Dorsolateral prefrontal cortex (tissue), 122 donors: ENCODE measurements at places on chromosomes 5 and 9. TPM values are rescaled to one million over a fixed set of nuclear protein-coding genes. Genes with fewer than 3 reads are reported as not detected.

The SV2C gene
- total RNA-seq = 3.3 TPM

The ACTBL2 gene
- not detected for total RNA-seq

The TAF11L14 gene
- not detected for total RNA-seq

The ENTPD8 gene
- not detected for total RNA-seq

The C5orf52 gene
- not detected for total RNA-seq

The FANCG gene
- 29.5 TPM for total RNA-seq

The PRDM9 gene
- not detected for total RNA-seq

The AJM1 gene
- total RNA-seq = 30.6 TPM

The OBP2B gene
- total RNA-seq = not detected

The RNF183 gene
- not detected for total RNA-seq

The PDZD2 gene
- total RNA-seq = 119 TPM

The SPINK7 gene
- not detected for total RNA-seq

The LHX3 gene
- not detected for total RNA-seq

The LCN15 gene
- total RNA-seq = 3.1 TPM

The ARHGEF28 gene
- total RNA-seq = 18.2 TPM

The FAM221B gene
- total RNA-seq = not detected

The ENTPD2 gene
- total RNA-seq = 19.0 TPM

The FOXD4L4 gene
- 3.5 TPM for total RNA-seq

The AGXT2 gene
- not detected for total RNA-seq

The PPP2R2B gene
- 139 TPM for total RNA-seq

The GPR151 gene
- total RNA-seq = 0.63 TPM

The C8G gene
- 2.2 TPM for total RNA-seq

The LHX6 gene
- 16.1 TPM for total RNA-seq

The TXNDC8 gene
- total RNA-seq = not detected

The ANKRD31 gene
- total RNA-seq = 1.2 TPM

The ANKRD18A gene
- total RNA-seq = 12.5 TPM

The TMEM171 gene
- total RNA-seq = 2.4 TPM

The ANKS6 gene
- 32.8 TPM for total RNA-seq

The HAVCR1 gene
- total RNA-seq = 0.48 TPM

The SPINK6 gene
- not detected for total RNA-seq

The IZUMO3 gene
- total RNA-seq = not detected

The TRAF1 gene
- 7.1 TPM for total RNA-seq

The TUSC1 gene
- 15.7 TPM for total RNA-seq

The LIX1 gene
- 17.2 TPM for total RNA-seq

The JAKMIP2 gene
- 45.8 TPM for total RNA-seq

The HINT1 gene
- total RNA-seq = 187 TPM

The GNAQ gene
- total RNA-seq = 142 TPM

The ADAMTS19 gene
- total RNA-seq = 12.9 TPM

The PCDHGB1 gene
- 15.8 TPM for total RNA-seq

The FAM78A gene
- 12.9 TPM for total RNA-seq

The TRAPPC13 gene
- total RNA-seq = 32.4 TPM

The DPYSL3 gene
- 78.4 TPM for total RNA-seq

The MRPL36 gene
- total RNA-seq = 43.4 TPM

The RLN2 gene
- total RNA-seq = 0.73 TPM

The LRRC19 gene
- total RNA-seq = not detected

The OTP gene
- total RNA-seq = not detected

The LCN1 gene
- total RNA-seq = not detected

The ELOVL7 gene
- 36.0 TPM for total RNA-seq

The SPATA31A3 gene
- total RNA-seq = not detected

The RORB gene
- 66.2 TPM for total RNA-seq

The OR1J2 gene
- not detected for total RNA-seq

The POLK gene
- 40.3 TPM for total RNA-seq

The ARRDC3 gene
- 33.9 TPM for total RNA-seq
